Activated naive CD4-positive, alpha-beta T cell (primary cell): ENCODE measurements at places on chromosomes 11 and 22.
A peak's percentile ranks its signal among the peaks of the same experiment; 100 is the strongest.

- no peak for DNase-seq
Observed at GRCh38 chr11:71246559-71246958, 5.8 kb downstream of the SHANK2 start.

DNA sequence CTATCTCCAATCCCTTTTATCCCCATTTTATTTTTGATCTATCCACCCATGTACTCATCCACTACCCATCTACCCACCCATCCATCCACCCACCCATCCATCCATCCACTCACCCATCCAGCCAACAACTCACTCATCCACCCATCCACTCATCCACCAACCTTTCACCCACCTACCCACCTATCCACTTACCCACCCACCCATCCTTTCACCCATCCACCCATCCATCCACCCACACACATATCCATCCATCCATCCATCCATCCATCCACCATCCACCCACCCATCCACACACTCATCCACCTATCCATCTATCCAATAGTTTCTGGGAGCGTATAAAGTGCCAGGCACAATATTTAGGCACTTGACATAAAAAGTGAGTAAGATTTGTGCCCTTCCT is 39.2 kb upstream of the NFAM1 start:
- DNase-seq = no peak

GRCh38 chr11:97909614-97910399 is 1110.9 kb upstream of the CNTN5 start:
- DNase-seq = no peak

DNA sequence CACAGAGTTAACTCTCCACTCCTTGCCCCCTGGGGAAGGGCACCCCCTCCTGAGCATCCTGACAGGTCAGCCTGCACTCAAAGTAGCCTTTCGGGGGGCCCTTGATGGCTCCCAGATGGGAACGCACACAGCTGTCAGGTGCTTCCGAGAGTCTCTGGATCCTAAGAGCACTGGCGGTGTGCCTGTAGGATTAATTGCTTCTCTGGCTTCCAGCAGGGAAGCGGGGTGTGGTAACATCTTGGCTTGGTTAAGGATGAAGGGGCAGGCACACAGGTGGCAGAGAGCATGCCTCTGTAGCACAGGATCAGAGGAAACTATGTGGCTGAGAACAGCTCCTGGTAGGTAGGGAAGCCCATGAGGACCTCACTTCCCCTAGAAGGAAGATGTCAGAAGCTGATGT is 199.8 kb downstream of the MIAT start:
- no peak for DNase-seq

- DNase-seq = no peak
Observed at GRCh38 chr11:87176044-87176443, 138.3 kb downstream of the TMEM135 start.

GRCh38 chr22:37909766-37910165 is 3.7 kb downstream of the MICALL1 start:
- no peak for DNase-seq

- DNase-seq = no peak
Observed at GRCh38 chr11:119795231-119795630, 66.2 kb upstream of the NECTIN1 start.

- no peak for DNase-seq
Observed at GRCh38 chr11:116695657-116696254, 77.0 kb downstream of the BUD13 start.

DNA sequence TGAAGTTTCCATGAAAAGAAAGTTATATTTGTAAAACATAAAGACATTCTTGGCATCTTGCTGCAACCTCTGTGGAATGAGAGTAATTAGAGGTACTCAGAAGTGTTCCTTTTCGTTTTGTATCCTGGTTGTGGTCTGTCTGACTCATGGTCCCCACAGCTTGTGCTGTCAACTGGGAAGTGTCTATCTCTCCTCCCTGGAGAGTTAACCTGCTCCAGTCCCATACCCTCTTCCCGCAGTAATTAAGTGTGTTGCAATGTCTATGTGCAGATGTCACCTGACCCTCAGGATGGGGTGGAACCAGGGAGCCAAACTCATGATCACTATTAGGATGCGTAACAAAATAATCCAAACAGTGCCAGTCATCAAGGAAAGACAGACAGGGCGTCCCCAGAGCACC is 23.0 kb upstream of the ZDHHC13 start:
- DNase-seq = no peak

DNA sequence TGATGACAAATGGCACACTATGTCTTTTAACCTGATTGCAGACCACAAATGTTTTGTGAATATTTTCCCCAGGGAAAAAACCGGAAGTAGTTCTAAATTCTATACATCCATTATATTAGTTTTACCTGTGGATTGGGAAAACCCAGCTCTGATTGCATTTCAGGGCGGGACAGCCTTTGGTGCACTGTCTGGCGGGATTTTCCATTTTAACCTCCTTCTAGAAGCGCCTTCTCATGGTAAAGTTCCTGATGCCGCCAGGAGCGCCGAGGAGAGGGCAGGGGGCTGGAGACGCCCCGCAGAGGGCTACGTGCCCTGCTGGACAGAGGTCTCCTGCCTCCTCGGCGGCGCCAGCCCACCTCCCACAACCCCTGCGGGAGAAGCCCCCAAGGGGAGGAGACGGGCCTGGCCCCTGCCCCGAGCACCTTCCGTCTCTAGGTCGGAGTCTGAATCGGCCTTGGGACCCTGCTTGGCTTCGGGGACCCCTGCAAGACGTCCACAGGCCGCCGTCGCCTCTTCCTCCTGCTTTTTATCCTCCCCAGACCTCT is 1.2 kb upstream of the P2RX6 start:
- no peak for DNase-seq

DNA sequence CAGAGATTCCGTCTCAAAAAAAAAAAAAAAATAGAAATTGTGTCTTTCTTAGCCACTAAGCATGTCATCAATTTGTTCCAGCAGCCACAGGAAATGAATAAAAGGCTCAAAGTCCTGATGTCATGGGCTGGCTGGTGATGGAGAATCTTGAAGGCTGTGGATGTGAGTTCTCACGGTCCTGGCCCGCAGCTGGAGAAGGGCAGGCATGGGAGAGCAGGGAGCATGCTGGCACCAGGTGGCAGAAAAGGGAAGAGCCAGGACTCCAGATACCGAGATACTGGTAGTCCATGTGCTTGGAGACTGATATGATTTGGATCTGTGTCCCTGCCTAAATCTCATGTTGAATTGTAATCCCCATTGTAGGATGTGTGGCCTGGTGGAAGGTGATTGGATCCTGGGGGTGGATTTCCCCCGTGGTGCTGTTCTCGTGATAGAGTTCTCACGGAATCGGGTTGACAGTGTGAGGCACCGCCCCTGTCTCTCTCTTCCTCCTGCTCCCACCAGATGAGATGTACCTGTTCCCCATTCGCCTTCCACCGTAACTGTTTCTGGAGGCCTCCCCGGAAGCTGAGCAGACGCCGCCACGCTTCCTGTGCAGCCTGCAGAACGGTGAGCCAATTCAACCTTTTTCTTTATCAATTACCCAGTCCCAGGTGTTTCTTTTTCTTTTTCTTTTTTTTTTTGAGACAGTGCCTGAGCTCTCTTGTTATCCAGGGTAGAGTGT is 18.1 kb downstream of the MRGPRD start:
- no peak for DNase-seq

DNA sequence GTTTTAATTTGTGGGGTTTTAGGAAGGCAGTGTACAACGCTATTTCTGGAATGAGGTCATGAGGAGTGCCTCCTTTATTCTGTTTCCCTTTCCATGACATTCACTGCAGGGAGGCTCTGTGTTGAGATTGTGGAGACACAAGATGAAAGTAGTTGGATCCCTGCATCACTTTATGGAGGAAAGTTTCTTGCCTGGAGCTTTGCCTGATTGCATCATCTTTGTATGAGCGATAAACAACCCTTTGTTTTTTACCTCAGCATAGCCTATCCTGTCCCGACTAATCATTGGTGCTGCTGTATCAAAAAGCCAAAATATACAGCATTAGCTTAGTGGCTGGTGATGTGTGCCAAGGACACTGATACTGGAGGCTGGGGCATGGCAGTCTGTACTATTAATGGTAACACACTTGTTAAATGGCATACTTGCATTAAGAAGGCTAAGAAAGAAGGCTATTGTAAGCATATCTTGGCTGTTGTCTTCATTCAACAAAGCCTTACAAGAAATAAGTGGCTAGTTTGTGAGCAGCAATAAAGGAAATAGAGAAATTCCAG is 31.2 kb upstream of the SLC5A4 start:
- no peak for DNase-seq

DNA sequence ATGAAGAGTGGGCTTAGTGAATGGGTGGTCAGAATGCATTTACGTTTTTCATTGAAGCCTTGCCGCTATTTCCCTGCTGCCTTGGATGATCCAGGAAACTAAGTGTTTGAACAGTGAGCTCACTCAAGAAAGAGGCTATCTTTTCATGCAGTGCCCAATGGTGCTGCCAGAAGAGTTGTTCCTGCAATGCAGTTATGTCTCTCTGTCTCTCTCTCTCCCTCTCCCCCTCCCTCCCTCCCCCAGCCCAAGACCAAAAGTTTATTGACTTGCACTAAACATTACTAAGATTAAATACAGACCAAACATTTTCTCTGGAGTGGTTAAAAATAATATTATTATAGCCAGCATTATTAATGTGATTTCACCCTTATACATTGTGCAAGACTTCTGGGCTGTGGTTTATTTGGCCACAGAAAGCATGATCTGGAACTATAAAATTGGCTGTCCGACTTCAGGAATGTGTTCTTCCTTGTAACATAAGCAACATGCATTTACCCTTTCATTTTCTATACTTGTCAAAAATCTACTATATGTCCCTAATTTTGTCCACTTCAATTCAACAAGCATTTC is 6.6 kb upstream of the FUT4 start:
- DNase-seq = no peak

DNA sequence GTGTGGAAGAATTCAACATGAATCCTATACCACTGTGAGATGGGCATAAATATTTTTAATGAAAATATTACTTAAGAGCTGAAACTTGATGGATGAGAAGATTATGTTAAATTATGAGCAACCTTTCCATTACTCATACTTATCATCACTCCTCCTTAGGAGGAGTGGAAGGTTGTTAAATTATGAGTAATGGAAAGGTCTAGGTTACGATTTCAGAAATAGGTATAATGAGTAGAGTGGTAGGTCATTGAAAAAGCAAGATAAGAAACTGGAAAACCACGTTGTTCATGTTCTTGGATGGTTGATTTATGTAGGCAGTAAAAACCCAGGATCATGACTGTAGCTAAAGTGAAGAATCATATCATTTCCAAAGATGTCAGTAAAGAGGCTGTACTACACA is 973.2 kb upstream of the RAG2 start:
- DNase-seq = no peak

- DNase-seq = no peak
Observed at GRCh38 chr22:17407643-17408042, 38.4 kb downstream of the CECR2 start.

GRCh38 chr22:50315289-50316113 is 8.1 kb upstream of the PLXNB2 start:
- DNase-seq = no peak

- DNase-seq = peak; percentile 13
Observed at GRCh38 chr11:73359930-73360742, 16.1 kb upstream of the RELT start.

- peak; percentile 54 for DNase-seq
Observed at GRCh38 chr11:1832211-1832919, 2.4 kb upstream of the SYT8 start.

- DNase-seq = peak; percentile 69
Observed at GRCh38 chr11:797296-798092, 587 bp downstream of the SLC25A22 start.

DNA sequence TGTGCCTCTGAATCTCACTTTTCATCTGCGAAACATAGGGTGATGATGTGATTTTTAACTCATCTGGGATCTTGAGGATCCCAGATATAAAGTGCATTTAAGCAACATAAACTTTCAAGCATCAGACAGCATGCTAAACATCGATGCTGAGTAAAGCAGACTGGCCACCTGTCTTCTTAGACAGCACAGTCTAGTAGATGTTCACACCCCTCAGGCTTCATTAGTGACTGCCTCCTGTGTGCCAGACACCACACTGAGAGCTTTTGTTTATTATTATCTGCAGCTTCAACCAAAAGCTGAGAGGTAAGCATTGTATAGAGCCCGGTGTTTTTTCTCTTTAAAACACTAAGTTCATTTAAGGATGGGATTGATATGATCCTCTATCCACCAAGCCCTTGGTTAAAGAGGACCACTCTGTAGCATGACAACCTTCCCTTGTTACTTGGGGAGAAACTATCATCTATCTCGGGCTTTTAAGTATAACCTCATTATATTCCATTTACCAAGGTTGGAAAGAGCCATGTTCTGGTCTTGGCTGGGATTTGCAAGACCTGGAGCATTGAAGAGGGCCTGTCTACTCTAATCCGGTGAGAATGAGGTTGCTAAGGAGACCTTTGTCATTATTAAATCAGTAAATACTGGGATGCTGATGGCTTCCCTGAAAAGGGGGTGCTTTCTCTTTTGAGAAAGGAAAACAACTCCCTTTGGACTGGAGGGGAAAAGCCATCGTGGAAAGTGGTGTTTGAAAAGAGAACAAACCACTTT is 114.2 kb upstream of the SEZ6L start:
- DNase-seq = no peak

GRCh38 chr11:22800482-22800881 is 29.1 kb downstream of the SVIP start:
- DNase-seq = no peak

- DNase-seq = no peak
Observed at GRCh38 chr22:47775686-47776085, 1013.2 kb downstream of the TBC1D22A start.

DNA sequence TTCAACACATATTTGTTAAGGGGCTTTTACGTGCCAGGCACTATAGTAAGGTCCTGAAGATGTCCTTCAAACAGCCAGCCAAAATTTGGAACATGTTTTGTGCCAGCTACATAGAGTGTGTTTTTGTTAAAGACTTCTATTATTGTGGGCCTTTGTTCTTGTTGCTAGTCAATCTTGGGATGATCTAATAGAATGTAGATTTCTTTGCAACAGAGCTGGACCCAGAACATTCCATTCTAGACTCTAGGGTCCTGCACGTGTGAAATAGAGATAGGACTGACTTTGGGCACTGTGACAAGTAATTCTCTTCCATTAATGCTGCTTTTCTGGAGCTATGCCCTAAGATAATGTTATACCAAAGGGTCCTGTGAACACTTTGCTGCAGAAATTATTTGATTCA is 16.9 kb upstream of the IPO7 start:
- no peak for DNase-seq

DNA sequence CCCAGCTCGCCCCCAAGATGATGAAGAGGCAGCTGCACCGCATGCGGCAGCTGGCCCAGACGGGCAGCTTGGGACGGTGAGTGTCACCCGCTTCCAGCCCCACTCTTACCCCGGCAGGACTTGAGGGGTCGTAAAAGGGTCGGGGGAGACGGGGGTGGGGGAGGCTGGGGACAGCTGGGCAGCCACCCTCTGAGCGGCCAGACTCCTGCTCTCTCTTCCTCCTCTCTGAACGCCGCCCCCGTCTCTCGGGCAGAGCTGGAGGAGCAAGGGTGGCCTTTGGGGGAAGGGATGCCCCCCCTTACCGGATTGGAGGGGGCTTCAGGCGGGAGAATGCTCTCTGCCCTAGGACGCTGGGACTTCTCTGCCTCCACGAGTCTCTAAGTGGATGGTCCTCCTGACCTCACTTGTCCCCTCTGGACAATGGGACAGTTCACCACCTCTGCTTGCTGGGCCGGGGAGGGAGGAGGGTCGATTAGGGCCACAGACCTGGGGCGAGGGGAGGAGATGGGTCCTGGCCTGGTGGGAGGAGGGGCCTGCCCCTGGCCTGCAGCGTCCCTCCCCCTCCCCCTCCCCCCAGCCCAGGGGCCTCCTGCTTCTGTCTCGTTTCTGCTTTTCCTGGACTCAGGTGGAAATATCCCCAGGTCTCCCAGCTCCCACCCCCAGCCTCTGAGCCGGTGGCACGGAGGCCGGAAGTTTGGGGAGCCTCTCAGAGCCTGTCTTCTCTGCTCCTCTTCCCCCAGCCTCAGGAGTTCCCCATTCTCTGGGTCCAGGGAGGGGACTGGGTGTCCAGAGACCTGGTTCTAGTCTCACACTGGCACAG is 512 bp downstream of the SH3BP1 start:
- DNase-seq = no peak
